ENCODE measurements at places on chromosomes 13 and 19.

- DNase-seq: no peak
Observed at GRCh38 chr13:20826843-20827560, 53.2 kb upstream of the EEF1AKMT1 start.

DNA sequence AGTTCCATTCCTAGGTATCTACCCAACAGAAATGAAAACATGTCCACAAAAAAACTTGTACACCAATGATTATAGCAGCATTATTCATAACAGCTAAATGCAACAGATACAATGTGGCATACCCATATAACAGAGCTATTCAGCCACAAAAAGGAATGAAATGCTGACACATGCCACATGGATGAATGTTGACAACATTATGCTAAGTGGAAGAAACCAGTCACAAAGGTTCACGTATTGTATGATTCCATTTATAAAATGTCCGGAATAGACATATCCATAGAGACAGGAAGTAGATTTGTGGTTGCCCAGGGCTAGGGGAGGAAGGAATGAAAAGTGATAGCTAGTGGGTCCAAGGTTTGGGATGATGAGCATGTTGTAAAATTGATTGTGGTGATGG, 10.8 kb downstream of the CRYL1 start:
- no peak for DNase-seq

GRCh38 chr19:11482384-11483050, 1.7 kb upstream of the ELAVL3 start:
- peak; percentile 83 for DNase-seq

GRCh38 chr19:4229179-4229931, at the start of gene EBI3:
Gene EBI3, plus strand, starts transcription at chr19:4229523. Its CDS starts 28 bp downstream, at chr19:4229551.
- peak; percentile 15 for DNase-seq

DNA sequence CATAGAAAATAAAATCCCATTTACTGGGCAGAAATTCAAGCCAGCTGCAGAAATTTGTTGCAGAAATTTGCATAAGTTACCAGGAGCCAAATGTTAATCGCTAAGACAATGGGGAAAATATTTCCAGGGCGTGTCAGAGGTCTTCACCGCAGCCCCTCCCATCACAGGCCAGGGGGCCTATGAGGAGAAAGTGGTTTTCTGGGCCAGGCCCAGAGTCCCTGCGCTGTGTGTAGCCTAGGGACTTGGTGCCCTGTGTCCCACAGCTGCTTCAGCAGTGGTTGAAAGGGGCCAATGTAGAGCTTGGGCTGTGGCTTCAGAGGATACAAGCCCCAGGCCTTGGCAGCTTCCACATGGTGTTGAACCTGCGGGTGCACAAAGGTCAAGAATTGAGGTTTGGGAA, 278.9 kb upstream of the PCDH9 start:
- no peak for DNase-seq

DNA sequence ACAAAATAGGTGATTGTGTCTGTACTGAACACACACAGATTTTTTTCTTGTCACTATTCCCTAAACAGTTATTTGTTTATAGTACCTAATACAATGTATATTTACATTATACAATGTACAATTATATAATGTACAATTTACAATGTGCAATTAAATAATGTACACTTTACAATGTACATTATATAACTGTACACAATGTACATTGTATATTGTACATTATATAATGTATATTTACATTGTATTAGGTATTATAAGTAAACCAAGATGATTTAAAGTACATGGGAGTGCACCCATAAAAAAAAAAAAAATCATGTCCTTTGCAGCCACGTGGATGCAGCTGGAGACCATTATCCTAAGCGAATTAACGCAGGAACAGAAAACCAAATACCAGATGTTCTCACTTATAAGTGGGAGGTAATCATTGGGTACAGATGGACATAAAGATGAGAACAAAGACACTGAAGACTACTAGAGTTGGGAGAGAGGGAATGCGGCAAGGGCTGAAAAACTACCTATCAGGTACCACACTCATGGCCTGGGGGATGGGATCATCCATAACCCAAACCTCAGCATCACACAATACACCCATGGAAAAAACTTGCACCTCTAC, 68.1 kb downstream of the ABCC4 start:
- DNase-seq: no peak

- no peak for DNase-seq
Observed at GRCh38 chr19:21269813-21270212, 59.4 kb downstream of the ZNF708 start.

DNA sequence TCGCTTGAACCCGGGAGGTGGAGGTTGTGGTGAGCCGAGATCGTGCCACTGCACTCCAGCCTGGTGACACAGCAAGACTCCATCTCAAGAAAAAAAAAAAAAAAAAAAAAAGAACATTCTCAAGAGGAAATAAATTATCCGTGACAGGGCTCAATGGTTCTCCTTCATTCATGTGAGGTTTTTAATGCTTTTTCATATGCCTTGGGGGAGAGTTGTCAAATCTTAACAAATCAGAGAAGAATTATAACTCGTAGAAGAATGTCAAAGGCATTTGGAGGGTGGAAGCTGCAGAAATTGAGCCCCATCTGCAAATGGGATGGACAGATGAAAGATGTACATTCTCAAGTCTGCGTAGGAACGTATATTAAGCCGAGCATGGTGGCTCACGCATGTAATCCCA, 34.9 kb upstream of the HOMER3 start:
- DNase-seq: no peak

GRCh38 chr19:48674921-48675824, 2.4 kb upstream of the NTN5 start:
- DNase-seq: peak; percentile 65

All from activated T-cell treated with anti-CD3 and anti-CD28 coated beads for 24 hours (primary cell).